ENCODE measurements at places on chromosomes 1 and 21.

DNA sequence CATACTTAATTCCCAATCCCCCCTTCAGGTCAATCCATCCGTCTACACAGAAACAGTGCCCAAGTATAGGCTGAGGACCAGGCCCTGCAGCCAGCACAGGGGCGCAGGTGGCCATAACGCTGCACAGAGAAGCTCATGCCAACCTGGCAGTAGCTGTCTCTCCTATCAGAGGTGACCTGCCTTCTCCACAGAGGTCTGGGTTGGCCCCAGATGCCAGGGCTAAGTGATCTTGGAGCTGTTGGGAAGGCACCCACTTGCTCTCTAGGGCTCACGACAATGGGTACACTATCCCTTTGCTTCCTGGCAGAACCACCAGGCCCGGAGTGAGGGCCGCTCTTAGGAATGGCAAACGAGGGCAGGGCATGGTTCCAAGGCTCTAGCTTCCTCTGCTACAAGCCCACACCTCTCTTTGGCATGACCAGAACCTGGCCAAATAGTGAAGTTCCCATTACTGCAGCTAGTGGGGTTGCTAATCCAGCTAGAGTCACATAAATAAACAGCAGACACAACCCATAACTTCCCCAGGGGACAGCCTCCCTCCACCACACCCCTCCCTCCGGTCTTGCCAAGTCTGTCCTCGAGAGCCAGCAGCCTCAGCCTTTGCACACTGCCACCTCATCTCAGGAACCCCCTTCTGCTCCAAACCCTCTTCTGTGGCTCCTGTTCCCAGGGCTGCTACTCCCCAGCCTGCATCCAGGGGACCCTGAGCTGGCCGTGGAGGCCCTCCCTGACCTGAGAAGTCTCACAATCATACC lies 113.0 kb downstream of the GLIS1 start:
- no peak for DNase-seq

DNA sequence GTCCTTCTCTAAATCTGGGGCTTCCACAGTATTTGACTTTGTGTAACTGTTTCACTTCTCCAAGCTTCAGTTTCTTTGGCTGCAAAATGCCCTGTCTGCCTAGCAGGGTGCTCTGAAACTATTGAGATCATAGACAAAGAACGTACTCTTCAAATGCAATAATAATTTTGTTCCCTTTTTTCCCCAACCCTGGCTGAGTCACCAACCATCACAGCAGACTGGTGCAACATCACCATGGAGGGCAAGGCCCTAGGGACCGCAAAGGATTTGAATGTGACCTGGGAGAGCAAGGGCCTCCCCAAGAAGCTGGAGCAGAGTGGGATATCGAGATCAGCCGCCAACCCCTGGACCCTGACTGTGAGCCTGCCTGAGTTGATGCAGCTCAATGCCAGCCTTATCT lies 115.0 kb downstream of the FCRL5 start:
- no peak for DNase-seq

GRCh38 chr1:26203642-26204318 lies 13.4 kb downstream of the CATSPER4 start:
- DNase-seq = no peak

- no peak for DNase-seq
Measured at GRCh38 chr1:30785181-30785580, 27.6 kb upstream of the LAPTM5 start.

DNA sequence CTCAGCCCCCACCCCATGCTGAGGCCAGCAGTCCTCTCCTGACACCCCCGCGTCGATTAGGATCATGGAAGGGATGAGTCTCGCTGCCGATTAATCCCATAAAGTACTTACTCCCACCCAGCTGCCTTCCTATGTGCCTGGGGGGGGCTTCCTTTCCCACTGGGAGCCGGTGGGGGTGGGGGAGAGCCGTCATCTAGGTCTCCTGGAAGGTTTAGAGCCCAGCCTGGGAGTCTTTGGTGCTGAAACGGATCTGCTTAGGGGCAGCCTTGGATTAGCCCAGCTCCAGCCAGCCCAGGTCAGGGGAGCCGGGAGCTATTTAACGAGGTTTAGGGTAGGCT lies 9.8 kb downstream of the SAMD11 start:
- no peak for DNase-seq

DNA sequence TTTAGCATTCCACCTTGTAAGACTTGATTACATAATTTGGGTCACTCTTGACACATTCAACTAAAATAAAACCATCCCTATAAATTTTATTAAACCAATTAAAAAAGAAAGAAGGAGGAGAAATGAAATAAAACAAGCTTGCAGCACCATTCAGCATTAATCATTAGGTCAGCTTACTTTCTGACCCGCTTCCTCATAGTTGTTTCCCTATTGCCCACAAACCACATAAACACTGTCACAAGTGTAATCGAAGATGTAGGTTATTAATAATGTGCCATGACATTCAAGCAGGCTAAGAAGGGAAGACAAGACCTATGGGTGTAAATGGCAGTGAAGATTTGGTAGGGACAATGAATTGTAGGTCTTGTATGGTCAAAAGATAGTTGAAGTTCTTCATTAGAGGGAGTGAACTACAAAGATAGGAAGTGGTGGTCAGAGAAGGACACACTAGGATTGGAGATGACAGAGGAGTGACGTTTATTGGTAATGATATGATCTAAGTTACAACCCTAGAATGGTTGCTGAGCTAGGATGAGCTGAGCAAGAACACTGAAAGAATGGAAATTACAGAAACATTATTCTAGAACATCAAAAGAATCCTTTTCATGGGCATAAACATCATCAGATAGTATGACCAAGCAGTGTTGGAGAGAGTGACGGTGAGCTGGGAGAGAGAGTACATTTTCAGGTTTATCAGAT lies 231.5 kb downstream of the KCNT2 start:
- DNase-seq = no peak

- DNase-seq = no peak
Measured at GRCh38 chr1:34356853-34357252, 180.1 kb downstream of the C1orf94 start.

DNA sequence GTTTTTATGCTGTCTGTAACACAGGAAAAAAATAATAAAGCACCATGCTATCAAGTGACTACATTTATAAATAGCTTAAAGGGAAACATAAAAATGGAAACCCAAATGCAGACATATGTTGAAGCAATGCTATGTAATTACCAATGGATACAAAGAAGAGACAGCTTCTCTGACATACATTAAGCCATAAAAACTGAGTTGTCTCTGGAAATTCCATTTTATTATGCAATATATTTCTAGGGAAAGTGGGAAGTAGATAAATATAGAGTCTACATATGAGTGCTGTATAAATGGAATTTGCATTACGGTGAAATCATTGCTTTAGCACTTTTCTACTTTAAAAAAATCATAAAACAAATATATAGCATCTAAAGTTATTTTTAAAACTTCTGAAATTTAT lies 135.2 kb upstream of the COL11A1 start:
- DNase-seq = no peak

- DNase-seq = no peak
Measured at GRCh38 chr1:65412256-65412983, 8.0 kb upstream of the LEPR start.

- DNase-seq = no peak
Measured at GRCh38 chr1:60886793-60887331, 195.5 kb upstream of the NFIA start.

DNA sequence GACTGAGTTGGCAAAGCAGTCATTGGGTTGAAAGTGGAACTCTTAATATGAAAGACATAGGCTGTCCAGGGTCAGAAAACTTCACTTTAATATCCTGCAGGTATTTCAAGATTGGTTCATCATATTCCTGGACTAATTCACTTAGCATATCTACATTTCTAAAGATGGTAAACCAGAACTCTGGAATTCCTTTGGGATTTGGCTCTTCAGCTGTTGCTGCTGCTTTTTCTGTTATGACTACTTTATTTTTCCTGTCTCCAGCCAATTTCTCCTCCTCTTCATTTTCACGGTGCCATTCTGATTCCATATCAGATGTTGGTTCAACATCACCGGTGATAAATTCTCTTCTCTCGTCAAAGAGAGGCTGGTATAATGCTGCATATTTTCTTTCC lies 37.4 kb downstream of the CD58 start:
- DNase-seq = no peak

DNA sequence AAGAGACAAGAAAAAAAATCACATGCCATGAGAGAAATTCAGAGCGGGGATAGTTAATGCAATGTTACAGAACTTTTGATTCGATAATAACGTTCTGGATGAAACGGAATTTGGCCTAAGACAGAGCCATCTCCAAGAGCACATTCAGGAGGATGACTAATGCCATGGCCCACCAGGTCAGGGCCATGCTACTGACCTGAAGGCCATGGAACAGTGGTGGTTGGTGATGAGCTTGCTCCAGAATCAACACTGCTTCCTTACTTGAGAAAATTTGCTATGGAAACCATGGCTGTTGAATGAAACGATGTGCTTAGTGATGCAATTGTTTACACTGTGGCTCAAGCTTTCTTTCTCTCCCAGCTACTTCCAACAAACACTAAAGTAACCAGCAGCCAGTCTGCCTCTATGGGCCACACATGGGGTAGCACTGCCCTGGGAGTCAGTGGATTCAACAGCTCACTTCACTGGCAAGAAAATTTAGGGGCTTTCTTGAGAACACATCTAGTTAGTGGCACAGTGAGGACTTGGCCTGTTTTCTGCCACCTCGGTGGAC lies 299.1 kb downstream of the PCP4 start:
- peak; percentile 7 for DNase-seq

DNA sequence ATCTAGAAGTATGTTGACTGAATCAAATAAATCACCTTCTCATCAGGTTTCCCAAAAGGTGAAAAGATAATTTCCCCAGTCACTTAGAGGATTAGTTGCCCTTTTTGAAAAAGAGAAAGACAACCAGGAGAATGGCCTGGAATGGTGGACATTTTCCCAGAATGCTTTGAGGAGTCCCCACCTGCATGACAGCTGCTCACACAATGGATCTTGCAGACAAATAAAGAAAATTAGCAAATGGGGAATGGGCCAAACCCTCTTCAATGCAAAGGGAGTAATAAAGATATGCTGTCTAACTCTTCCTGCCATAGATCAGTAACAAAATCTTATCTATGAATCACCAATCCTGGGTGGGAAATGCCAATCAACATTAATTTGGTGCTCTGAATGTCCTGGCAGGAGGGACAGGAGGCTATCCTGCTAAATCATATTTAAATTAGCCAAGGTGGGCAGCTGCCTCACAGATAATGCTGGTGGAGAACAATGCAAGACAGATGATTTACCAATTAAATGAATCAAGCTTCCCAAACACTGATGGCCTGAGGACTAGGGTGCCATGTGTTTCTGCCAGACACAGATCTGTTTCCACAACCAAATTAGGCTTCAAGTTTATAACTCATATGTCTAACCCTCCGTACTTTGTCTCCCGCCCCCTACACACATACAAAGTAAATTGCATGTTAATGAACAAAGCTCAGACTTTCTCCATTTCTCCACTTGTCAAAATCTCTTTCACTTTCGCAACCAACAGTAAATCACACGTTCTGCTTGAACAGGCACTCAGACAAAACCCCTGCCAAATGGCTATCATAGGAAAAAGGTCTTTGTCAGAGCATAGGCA lies 488.0 kb upstream of the PLXNA2 start:
- no peak for DNase-seq

GRCh38 chr1:54710434-54710833 lies 5.2 kb upstream of the TTC4 start:
- no peak for DNase-seq

DNA sequence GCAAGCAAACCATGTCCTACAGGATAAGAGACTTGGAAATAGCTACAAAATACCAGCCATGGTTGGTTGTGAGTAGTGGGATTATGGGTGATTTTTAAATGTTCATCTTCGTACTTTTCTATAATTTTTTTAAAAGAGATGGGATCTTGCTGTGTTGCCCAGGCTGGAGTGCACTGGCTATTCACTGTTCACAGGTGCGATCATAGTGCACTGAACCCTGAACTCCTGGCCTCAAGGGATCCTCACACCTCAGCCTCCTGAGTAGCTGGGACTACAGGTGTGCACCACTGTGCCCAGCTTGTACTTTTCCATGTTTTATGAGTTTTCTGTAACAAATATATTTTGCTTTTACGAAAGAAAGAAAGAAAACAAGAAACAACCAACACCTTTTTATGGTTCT lies 224.2 kb downstream of the FOXD2 start:
- DNase-seq = no peak

DNA sequence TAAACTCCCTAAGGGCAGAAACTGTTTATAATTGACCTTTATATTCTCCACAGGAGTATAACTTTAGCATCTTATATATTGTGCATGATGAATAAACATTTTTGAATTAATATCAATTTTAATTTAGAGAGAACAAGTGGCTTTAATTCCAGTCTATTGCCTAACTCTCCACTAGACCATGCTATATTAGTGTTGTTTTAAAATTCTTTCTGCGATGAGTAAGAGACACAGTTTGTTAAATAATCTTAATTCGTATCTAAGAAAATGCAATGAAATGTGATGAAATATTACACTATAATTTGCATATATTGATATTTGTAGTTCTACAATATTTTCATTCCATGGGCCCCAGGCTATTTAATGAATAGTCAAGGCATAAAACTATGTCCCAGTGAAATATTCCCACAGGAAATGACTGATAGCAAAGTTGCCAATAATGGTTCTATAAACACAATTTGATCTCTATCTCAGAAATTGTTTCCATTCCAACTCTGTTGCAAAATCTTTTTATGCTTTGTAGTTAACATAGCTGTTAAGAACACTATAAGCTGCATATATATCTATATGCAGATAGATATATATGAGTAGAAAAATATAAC lies 2.9 kb upstream of the SYDE2 start:
- no peak for DNase-seq

GRCh38 chr1:199979071-199979470 lies 48.4 kb upstream of the NR5A2 start:
- DNase-seq = no peak

- DNase-seq = no peak
Measured at GRCh38 chr1:32709476-32709875, 6.9 kb upstream of the SYNC start.

- DNase-seq = no peak
Measured at GRCh38 chr21:44838039-44838895, 20.4 kb upstream of the SUMO3 start.

DNA sequence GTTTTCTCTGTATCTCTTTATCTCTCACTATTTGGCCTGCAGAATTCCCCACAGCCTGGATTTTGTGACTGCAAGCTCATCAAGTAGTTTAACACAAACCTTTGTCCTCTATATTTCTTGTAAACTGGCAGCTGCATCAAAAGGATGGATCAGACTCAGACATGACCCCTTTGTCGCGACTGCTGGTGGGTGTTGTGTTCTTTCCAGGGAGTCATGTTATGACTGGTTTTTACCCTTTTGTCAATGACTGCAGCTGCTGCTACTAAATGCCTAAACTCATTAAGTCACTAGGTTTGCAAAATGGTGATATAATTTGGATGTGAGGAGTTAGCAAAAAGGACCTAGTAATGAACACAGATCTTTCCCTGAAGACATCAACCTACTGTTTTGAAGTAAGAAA lies 10.2 kb upstream of the TOMM20 start:
- DNase-seq = no peak

DNA sequence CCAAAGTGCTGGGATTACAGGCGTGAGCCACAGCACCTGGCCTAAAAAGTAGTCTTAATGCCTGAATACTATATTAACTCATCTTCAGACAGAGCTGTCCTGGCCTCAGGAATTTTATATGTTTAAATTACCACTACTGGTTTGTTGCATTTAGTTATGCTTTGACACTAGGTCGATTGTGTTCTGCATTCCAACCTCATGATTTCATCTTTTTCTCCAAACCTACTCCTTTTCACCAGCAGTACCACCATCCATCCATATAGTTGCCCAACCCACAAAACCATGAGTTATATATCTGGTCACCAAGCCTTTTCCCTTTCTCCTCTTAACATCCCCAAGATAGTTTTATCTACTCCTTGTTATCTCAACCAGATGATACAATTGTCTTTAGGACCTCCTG lies 22.6 kb downstream of the FMO5 start:
- no peak for DNase-seq

- no peak for DNase-seq
Measured at GRCh38 chr1:44152692-44153091, 11.3 kb upstream of the KLF18 start.

Data from HuH-7 (cell line).